ENCODE measurements at places on chromosomes 1 and 21. TPM values are rescaled to one million over a fixed set of nuclear protein-coding genes. Genes with fewer than 3 reads are reported as not detected.

DNA sequence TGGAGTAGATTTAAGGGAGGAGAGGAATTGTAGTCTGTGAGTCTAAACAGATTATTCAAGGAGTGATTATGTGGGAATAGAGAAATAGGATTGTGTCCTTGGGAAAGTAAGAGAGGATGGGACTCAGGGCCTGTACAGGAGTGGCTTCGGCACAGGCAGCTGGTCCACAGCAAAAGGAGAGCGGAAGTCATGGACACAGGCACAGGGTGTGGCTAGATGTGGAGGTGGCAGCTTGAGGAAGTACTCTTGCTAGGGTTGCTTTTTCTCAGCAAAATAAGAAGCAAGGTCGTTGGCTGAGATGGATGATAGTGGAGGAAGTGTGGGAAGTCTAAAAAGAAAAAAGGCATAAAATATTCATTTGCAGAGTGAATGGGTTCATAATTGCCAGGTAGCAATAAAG is 18.5 kb upstream of the ZNF648 start:
- no peaks in the 10 kb centered on the region for H3K27me3 ChIP-seq
- no peak overlapping the region for H3K27ac ChIP-seq
- H3K4me1 ChIP-seq, result no peaks in the 10 kb centered on the region
- H3K4me3 ChIP-seq, result no peak overlapping the region
- DNase-seq, result no peak
- H3K36me3 ChIP-seq, result no peaks in the 10 kb centered on the region

Gene MYOM3
- total RNA-seq, result 1.2 TPM

DNA sequence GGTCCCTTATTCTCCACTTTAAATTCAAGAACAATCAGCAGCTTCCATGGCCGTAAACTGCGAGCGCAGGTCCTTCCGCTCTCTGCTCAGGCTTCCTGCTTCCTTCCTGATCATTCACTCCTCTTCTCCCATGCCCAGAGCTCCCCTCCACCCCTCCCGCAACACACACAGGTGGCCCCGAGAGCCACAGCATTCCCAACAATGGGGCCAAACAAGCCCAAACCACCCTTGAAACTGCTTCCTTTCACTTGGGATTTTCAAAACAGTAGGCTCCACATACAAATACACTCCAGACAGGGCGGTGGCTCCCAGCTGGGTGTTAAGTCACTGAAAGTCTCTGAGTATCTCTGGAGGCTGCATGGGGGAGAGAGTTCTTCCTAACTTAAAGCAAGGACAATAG is 11.4 kb downstream of the FAM89A start:
- no peaks in the 10 kb centered on the region for H3K27me3 ChIP-seq
- DNase-seq, result no peak
- H3K4me1 ChIP-seq, result no peaks in the 10 kb centered on the region
- H3K36me3 ChIP-seq, result no peaks in the 10 kb centered on the region
- no peak overlapping the region for H3K4me3 ChIP-seq

Gene FCRL2
- total RNA-seq, result not detected

DNA sequence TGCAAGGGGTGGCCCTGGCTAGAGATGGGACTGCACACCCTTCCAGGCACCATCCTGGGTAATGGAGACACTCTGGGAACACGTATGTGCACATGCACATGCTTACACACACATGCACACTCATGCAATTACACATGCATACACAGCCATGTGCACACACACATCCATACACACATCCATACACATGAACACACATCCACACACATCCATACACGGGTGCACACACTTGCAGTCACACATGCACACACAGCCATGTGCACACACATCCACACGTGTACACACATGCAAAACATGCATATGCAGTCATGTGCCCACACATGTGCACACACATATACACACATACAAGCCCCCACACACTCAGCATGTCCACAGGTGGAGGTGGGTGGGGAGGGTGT is 22.3 kb upstream of the POFUT2 start:
- H3K4me1 ChIP-seq, result peaks cover 14% of the 10 kb centered on the region
- peak; percentile 5 for DNase-seq
- no peaks in the 10 kb centered on the region for H3K36me3 ChIP-seq
- no peak overlapping the region for H3K4me3 ChIP-seq

DNA sequence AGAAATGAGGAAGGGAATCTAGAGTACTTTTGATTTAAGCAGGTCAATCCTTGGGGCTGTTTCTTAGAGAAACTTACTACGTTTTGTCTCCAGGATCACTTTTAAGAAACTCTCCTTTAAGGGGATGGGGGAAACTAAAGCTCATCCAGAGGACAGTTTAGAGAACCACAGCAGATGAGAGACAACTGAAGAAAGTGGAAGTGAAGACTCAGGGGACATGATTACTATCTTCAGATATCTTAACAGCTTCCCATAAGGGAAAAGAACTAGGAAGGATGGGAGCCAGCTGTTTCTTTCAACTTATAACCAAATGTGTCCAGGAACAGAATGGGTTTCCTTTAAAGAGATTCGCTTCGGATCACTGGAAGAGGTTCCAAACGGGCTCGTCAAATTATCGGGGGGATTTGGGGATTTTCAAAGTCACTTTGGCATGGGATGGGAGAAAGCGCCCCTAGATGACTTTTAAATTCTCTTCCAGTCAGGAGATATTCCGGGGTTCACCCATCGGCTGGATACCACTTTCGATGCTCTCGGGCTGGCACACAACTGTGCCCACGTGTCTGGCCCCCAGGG is 1.2 kb downstream of the SCMH1 start:
- no peak for DNase-seq
- H3K4me3 ChIP-seq, result peak overlapping the region; percentile 95
- peaks cover 16% of the 10 kb centered on the region for H3K4me1 ChIP-seq
- H3K27me3 ChIP-seq, result no peaks in the 10 kb centered on the region
- no peaks in the 10 kb centered on the region for H3K36me3 ChIP-seq

- peak overlapping the region; percentile 67 for H3K27ac ChIP-seq
- H3K4me1 ChIP-seq, result peaks cover 39% of the 10 kb centered on the region
- no peak for DNase-seq
- no peaks in the 10 kb centered on the region for H3K27me3 ChIP-seq
- no peaks in the 10 kb centered on the region for H3K36me3 ChIP-seq
These were observed 494 bp downstream of the UBE2J2 start for GRCh38 chr1:1273209-1273511.

DNA sequence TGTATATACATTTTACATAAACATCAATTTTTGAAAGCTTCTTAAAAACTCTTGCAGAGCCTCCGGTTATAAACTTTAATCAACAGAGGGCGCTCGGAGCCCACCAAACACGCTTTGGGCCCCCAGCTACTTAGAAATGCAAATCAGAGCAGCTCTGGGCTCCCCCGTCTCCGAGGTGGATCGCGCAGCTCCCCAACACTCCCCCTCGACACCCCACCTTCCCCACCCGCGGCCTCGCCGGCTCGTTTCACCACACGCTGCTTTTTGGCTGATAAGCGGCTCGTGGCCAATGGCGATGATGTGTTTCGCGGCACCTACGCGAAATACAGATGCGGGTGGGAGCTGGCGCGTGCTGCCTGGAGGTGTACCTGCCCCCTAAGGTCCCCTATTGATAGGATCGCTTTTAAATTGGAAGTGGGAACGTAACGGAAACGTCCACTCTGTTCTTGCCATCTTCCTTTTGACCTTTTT is 1.7 kb upstream of the KIF26B start:
- peak overlapping the region; percentile 70 for H3K4me3 ChIP-seq
- H3K36me3 ChIP-seq, result no peaks in the 10 kb centered on the region
- H3K4me1 ChIP-seq, result peaks cover 22% of the 10 kb centered on the region
- H3K27me3 ChIP-seq, result peaks cover 9% of the 10 kb centered on the region
- DNase-seq, result no peak

Gene C1orf87
- not detected for total RNA-seq

DNA sequence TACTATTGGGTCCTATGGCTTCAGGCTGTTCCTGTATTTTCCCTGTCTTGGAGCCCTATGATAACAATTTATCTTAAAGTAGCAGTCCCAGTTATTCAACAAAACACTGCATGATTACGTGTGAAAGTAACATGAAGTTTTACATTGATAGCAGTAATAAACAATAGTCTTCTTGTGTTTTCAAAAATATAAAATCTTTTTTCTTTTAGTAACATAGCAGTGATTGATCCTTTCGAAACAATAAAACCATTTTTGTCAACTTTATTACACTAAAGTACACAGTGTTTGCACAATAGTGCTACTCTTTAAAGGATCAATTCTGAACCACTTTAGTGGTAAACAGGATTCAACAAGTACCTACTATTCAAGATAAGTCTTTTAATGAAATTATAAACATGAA is 90.6 kb downstream of the GPATCH2 start:
- H3K27me3 ChIP-seq, result no peaks in the 10 kb centered on the region
- no peak for DNase-seq
- no peak overlapping the region for H3K4me3 ChIP-seq
- H3K36me3 ChIP-seq, result no peaks in the 10 kb centered on the region
- no peak overlapping the region for H3K27ac ChIP-seq
- no peaks in the 10 kb centered on the region for H3K4me1 ChIP-seq

GRCh38 chr1:224304767-224305166 is 25.2 kb downstream of the NVL start:
- no peak overlapping the region for H3K27ac ChIP-seq
- H3K4me1 ChIP-seq, result no peaks in the 10 kb centered on the region
- no peak overlapping the region for H3K4me3 ChIP-seq
- H3K27me3 ChIP-seq, result no peaks in the 10 kb centered on the region

- no peak for DNase-seq
- no peak overlapping the region for H3K27ac ChIP-seq
- H3K4me3 ChIP-seq, result no peak overlapping the region
- no peaks in the 10 kb centered on the region for H3K36me3 ChIP-seq
- H3K4me1 ChIP-seq, result no peaks in the 10 kb centered on the region
- no peaks in the 10 kb centered on the region for H3K27me3 ChIP-seq
These were observed 45.3 kb downstream of the TIAM1 start for GRCh38 chr21:31298618-31299269.

GRCh38 chr1:54403405-54403804 is 2.8 kb downstream of the SSBP3 start:
- peaks cover 6% of the 10 kb centered on the region for H3K4me1 ChIP-seq
- DNase-seq, result no peak
- peak overlapping the region; percentile 23 for H3K27ac ChIP-seq
- H3K27me3 ChIP-seq, result no peaks in the 10 kb centered on the region
- peak overlapping the region; percentile 96 for H3K4me3 ChIP-seq
- H3K36me3 ChIP-seq, result peaks cover 41% of the 10 kb centered on the region

DNA sequence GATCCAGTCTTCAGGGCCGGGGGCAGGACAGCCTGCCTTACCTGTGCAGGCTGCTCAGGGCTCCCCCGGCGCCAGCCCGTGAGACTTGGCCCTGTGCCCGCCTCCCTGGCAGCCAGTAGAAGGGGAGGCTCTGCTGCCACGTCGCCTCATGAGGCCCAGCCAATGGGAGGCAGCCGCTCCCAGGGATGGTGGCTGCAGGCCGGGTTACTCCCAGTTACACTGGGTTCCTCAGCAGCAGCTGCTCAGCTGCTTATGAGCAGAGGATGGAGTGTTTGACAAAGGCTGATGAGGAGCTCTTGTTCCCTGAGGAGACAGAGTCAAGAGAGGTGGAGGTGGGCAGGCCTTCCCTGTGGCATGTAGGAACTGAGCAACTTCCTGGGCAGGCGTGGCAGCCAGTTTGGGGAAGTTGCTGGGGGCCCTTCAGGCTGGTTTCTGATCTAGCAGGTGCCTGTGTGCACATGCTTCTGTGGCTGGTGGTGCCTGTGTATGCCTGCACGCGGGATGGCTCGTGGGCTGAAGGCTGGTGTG is 5.5 kb downstream of the MFSD2A start:
- H3K27ac ChIP-seq, result no peak overlapping the region
- H3K4me3 ChIP-seq, result no peak overlapping the region
- H3K27me3 ChIP-seq, result no peaks in the 10 kb centered on the region

Gene HHAT
- total RNA-seq, result 1.2 TPM

Gene RAB42
- not detected for total RNA-seq

DNA sequence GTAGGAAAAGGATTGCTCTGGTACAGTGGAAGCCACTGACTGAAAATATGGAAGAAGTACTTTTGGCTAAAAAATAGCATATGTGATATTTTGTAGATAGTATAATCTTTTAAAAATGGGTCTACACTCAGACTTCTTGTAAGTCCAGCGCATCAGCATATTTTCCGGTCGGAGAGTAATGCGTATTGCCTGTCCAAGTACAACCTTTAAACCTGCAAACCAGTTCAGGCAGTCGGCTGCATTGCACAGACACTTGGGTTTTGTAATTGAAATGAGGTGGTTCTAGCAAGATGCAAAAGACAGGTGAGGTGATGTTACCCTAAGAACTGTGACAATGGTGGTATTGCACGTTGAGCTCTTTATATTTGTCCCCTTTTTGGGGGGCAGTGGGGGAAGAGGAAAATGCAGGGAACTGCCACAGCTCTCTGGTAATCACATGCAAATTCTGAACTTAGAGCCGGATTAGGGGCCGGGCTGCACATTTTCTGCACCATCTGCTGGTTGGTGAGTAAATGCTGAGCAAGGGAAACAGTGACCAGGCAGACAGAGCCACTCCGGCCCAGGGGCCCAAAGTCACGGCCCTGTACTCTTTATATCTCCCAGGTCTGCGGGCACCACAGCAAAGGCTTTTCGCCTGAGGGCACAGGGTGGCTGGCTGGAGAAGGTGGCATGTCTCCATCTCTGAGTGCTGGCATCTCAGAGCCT is 2.3 kb downstream of the GPR137B start:
- no peaks in the 10 kb centered on the region for H3K27me3 ChIP-seq
- no peak overlapping the region for H3K4me3 ChIP-seq
- no peak for DNase-seq

- H3K27ac ChIP-seq, result no peak overlapping the region
- DNase-seq, result no peak
- H3K36me3 ChIP-seq, result no peaks in the 10 kb centered on the region
- H3K4me3 ChIP-seq, result no peak overlapping the region
- no peaks in the 10 kb centered on the region for H3K27me3 ChIP-seq
These were observed 121.3 kb downstream of the CACNA1E start for GRCh38 chr1:181604482-181605249.

- H3K4me1 ChIP-seq, result peaks cover 25% of the 10 kb centered on the region
- H3K27ac ChIP-seq, result no peak overlapping the region
- no peak overlapping the region for H3K4me3 ChIP-seq
- DNase-seq, result no peak
- no peaks in the 10 kb centered on the region for H3K27me3 ChIP-seq
These were observed 277.6 kb upstream of the RUNX1 start for GRCh38 chr21:35326677-35327076.

Gene THEM4
- total RNA-seq, result 7.7 TPM

GRCh38 chr1:160082487-160082886 is 1.1 kb downstream of the KCNJ9 start:
- no peak overlapping the region for H3K4me3 ChIP-seq
- H3K36me3 ChIP-seq, result no peaks in the 10 kb centered on the region
- H3K4me1 ChIP-seq, result peaks cover 7% of the 10 kb centered on the region
- H3K27me3 ChIP-seq, result no peaks in the 10 kb centered on the region
- DNase-seq, result no peak

Data from ascending aorta (tissue), 2 donors.